NCI-H2171 treated with DMSO at 0.1 percent for 48 hours (cell line): ENCODE measurements at places on chromosomes 13 and 19.

DNA sequence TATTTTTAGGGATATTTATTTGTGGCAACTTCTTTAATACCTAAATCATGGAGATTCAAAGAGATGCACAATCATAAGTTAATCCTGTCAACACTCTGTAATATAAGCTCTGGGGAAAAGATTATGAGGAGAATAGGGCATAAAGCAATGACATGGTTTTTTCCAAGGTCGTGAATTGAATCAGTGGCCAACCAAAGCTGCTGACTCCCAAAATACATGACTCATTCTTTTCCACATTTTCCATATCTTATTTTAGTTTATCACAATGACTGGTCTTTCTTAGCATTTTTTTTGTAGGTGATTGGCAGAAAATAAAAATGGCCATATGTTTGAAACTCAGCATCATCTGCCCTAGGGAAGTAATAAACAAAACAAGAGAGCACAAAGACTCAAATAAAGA, 28.5 kb upstream of the RBM26 start:
- DNase-seq, result peak; percentile 67

DNA sequence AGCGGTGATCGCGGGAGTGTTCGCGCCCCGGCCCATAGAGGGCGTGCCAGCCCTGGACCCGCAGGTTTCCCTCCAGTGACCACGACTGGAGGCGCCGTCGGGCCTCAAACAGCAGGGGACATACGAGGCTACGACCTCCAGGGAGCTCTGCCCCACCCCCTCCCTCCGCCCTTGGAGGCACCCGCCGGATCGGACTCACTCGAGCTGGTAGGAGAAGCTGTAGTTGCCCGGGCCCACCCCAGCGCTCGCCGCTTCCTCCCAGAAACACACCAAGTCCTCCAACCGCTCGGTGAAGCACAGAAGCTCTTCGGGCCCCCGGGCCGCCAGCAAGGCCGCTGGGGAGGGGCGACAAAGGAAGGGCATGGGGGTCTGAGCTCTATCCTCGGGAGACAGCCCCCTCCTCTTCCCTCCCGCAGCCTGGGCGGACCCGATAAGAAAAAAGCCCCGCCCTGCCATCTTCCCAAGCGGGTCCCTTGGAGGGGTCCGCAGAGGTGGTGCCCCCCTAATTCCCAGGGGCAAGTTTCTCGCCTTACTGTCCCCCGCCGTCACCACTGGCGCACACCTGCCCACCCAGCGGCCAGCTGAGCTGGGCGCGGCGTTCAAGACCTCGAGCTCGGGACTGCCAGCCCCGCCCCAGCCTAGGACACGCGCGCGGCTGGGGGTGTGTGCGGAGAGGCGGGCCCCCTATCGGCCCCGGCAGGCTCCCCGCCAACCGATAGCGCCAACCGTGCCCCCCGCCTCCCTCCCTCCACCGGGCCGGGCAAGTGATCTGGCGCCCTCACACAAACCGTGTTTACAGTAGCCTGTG, 1.0 kb downstream of the EPOR start:
- peak; percentile 37 for DNase-seq

DNA sequence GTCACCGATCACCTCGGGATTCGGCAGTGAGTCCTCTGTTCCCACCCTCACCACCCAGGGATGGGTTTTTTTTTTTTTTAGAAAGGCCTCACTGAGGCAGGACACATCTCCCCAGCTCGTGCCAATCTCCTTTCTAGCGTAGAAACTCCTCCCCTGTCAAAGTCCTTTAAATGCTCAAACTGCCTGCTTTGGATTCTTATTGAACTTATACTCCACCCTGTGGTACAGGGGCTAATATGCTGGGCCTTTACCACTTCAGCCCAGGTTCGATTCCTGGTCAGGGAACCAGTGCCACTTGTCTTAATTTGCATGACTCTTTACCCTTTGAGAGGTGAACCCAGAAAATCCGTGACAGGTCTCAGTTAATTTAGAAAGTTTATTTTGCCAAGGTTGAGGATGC, 8.3 kb upstream of the ZNF14 start:
- no peak for DNase-seq

DNA sequence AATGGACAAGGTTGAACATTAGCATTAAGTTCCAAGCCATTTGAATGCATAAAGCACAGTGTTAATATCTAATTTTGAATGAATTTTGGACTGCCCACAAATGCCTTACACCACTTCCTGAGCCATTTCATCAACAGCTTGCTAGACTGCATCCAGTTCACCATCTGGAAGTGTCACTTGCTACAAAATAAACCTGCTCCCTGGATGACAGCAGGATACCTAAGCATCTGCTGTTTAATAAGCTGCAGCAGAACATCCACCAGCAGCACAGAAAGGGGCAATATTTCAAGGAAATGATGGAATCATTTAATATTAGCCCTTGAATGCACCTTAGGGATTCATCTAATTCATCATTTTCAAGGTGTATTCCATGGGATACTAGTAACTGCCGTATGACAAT, 76.6 kb upstream of the PCDH9 start:
- peak; percentile 94 for DNase-seq

DNA sequence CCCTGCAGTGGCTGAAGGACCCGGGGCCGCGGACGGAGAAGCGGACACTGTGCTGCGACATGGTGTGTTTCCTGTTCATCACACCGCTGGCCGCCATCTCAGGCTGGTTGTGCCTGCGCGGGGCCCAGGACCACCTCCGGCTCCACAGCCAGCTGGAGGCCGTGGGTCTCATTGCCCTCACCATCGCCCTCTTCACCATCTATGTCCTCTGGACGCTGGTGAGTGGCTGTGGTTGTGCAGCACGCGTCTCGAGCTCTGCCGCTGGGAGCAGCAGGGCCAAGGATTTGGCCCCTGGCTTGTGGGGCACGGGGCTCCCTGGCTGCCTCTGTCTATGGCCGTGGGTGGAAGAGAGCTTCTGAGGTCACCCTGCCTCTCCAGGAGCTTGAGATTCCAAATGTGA, 14.1 kb upstream of the HNRNPM start:
- DNase-seq, result no peak
